Inflammatory macrophage treated with lipopolysaccharide for 4 hours (primary cell): ENCODE measurements at places on chromosomes 16 and 17.

DNA sequence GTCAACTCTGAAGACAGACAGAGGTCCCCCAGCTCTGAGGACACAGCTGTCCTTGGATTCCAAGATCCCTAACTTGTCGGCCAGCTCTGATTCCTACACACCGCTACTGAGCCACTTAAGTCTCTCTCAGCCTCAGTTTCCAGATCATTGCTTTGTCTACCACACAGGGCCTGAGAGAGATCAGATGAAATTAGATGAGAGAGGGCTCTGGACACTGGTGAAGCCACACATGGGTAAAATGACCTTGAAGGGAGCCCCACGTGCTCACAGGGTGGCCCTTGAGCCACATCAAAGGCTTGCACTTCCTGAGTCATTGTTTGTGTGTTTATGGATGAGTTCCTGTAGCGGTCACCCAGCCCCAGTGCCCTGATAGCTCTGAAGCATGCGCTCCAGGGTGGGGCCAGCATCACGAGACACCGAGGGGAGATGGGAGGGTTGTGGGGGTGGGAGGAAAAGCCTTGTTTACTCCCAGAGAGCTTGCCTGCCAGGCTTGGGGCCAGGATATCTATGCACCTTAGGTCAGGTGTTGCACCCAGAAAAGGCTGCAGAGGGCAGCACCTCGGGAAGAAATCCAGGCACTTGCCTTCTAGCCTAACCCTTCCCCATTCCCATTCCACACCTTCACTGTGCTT is 32.7 kb upstream of the SLC6A2 start:
- DNase-seq, result no peak

GRCh38 chr16:15484662-15485061 is 50.3 kb downstream of the BMERB1 start:
- no peak for DNase-seq

DNA sequence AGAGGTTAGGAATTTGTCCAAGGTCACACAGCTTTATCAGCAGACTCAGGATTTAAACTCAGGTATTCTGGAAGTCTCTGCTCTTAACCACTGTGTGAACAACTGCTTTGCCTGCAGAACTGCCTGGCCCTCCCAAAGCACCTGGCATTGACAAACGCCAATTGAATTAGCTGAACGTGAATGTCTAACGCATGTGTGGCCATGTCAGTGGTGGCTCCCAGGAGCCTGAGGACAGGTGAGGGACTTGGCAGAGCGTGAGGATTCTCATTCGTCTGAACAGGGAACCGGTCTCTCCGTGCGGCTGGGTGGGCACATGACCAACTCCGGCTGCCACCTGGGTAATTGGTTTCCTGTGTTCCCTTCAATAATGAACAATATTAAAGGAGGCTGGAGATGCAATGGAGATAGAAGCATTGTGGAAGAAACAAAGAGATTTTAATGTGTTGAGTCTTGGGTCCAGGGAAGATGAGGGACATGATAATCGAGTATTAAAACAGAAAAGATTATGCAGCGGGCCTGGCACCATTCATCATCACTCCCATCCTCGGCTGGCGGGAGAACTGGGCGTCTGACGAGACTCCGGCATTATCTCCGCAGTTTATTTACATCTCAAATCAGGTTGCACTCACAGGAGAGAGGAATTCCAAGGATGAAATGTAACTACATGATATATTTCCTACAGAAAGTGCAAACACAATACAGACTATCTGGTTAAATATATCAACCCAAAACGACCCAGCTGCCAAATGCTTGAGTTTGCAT is 113.5 kb downstream of the NPIPB5 start:
- DNase-seq, result no peak

- peak; percentile 74 for DNase-seq
These were observed 36.1 kb downstream of the RNF112 start for GRCh38 chr17:19447085-19447583.

- no peak for DNase-seq
These were observed 251.5 kb downstream of the CA10 start for GRCh38 chr17:51907041-51907440.

DNA sequence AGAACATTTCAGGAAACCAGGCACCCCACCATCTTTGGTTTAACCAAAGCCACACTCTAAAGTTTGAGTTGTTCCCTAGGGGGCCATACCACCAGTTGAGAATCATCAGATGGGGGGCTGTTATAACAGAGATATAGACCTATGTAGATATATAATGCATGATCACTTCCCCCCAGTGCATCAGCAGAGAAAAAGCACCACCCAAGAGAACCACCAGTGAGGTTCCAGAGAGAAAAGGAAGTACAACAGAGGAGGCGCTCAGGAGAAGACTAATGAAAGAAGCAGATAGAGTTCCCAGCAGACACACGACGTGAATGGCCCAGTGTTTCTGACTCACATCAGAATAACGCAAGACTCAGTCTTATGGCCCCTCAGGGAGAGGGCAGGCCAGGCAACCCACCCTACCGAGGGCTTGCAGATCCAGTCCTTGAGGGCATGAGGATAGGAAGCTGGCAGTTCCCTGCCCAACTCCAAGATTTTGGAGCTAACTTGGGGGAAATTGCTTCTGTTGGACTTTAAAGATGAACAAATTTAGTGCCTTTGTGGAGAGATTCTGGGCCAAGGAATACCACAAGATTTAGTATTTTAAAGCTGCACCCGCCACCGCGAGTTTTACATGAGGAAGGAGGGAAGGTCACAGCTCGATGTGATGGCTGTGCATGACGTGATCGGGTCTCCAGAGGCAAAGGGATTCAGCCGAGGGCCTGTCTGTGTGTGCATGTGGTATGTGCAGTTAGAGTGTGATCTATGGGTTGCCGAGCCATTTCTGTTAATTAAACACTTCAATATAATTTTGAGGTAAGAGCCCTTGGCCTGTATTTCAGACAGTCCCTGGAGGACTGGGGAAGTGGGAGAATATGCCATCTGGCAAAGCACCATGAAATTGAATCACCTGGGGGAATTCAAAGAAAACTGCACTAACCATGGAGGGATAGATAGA is 53.1 kb downstream of the AIPL1 start:
- DNase-seq, result no peak

DNA sequence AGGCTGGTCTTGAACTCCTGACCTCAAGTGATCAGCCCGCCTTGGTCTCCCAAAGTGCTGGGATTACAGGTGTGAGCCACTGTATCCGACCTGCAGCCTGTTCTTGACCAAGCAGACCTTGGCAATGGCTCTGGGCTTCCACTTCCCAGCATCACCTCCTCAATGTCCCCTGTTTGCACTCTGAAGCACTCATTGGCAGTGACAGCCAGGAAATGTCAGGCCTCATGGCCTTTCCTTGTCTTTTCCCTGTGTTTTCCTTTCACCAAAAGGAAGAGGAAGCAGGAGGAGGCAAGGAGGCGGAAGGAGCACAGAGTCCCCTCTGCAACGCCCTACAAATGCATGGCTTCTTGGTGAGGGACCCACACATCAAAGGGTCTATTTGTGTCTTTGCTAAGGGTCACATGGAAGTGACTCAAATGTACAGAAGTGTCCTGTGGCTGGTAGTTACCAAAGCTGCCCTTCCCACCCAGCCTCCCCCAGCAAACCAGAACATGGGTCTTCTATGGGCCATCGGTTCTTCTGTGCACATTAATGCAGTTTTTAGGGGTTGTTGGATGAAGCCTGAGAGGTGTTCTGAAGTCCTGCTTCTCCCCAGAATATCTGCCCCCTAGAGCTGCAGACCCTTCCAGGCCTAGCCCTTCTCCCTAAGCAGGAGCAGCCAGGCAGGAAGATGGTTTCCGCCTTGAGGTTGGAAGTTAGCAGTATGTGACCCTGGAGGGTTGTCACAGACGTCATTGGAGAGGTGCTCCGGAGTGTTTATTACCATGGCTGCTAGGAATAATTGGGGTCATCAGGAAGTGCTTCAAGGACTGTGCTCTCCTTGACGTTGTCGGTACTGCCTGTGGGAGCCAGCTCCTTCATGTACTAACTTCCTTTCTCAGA is 60.8 kb downstream of the WIPI1 start:
- peak; percentile 11 for DNase-seq

- DNase-seq, result no peak
These were observed 31.8 kb downstream of the TPSG1 start for GRCh38 chr16:1193143-1193824.

DNA sequence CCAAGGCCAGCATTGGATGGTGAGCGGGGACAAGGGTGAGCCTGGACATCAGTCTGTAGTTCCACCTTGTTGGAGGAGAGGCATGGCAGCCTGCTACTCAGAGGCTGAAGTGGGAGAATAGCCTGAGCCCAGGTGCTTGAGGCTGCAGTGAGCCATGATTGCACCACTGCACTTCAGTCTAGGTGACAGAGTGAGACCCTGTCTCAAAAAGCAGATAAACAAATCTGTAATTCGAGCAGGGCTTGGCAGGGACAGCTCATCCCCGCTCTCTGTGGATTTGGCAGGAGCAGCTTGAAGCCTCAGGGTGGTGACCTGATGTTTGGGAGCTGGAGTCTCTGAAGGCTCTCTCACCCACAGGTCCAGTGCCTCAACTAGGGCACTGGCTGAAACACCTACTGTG is 38.6 kb upstream of the ZCCHC14 start:
- no peak for DNase-seq

- DNase-seq, result peak; percentile 87
These were observed 13.5 kb upstream of the ITGB3 start for GRCh38 chr17:47239967-47240651.

DNA sequence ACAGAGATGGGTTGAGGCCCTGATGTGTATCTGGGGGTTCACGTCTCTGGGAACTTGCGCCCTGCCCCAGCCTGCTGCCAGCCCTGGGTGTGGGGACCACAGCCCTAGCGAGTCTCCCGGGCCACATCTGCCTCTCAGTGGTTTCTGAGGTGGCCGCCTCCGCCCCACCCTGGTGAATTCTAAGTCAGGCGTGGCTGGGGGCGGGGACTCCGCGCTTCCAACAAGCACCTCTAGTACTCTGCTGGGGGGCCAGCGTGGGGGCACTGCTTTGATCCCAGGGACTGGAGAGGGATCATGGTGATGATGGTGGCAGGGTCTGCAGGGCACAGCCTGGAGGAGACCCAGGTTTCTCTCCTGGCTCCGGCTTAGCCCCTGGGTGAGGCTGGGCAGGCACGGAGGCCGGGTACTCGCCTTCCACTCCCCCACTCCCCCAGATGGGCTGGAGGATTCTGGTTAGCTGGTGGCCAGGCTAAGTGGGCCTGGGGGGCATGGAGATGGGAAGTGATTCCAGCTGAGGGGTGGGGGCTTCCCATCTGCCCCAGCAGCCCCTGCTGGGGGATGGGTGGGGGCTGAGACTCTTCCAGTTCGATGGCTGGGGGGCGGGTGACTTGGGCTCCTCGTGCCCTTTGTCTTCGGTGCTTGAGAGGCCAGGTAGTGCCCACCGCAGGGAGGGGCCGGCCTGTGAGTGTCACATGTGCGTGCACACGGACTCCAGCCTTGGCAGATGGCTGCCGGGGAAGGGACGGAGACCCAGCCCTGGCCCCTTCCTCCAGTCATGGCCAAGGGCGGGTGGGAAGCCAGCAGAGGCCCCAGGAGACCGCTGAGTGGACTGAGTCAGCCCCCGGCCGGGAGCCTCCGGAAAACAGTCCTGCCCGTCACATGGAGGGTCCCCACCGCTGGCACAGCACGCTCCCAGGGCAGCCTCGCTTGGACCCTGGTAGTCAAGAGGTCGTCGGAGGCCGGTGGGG is 3.9 kb downstream of the GLIS2 start:
- DNase-seq, result no peak

GRCh38 chr17:82583720-82584234 is 64.2 kb downstream of the FOXK2 start:
- peak; percentile 82 for DNase-seq

GRCh38 chr16:46961373-46962353 is 11.8 kb downstream of the DNAJA2 start:
- DNase-seq, result peak; percentile 75

DNA sequence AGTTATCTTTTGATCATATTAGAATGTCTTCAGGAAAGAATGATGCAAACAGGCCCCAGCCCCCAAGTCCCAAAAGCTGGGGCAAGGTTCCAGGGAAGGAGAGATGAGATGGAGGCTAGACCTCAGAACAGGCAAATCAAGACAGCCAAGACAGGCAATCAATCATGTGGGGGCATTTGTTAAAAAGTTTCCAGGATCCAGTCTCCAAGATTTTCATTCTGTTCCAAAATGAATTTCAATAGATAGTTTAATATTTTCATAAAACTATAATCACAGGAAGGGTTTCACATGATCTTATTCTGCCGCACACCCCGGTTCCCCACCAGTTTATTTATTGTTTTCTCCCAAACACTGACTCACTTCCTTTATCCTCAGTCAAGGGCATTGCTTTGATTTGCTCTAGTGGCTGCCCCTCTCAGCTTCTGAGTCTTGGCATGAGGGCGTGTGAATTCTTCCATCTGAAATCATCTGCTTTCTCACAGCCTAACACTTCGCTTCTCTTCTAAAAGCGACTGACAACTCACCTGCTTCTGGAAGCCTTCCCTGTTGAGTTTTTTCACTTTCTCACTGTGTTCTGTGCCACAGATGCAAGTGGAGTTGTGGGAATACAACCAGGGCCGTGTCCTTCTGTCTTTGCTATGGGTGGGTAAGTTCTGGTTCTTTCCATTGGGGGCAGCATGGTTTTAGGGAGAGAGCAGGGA is 12.2 kb upstream of the TERF2 start:
- DNase-seq, result peak; percentile 36

GRCh38 chr17:72357764-72358365 is 237.0 kb downstream of the SOX9 start:
- DNase-seq, result no peak

DNA sequence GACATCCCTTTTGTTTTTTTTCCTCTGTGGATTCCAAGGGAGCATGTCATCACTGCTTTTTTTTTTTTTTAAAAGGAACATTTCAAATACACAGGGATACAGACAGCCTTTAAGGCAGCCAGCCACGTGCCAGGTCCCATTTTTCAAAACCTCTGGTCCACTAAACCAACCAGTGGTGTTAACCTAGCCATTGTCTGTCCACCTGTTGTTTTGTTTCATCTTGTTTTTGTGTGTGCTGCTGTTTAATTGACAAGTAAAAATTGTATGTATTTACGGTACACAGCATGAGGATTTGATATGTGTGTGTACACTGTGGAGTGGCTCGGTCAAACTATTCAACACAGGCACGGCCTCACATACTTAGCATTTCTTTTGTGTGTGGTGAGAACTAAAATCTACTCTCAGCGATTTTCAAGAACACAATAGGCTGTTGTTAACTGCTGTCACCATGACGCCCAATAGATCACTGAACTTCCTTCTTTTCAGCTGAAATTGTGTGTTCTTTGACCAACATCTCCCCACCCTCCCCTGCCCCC is 19.2 kb downstream of the TMEM114 start:
- DNase-seq, result peak; percentile 54

GRCh38 chr17:57540596-57540995 is 204.5 kb downstream of the CCDC182 start:
- DNase-seq, result no peak

GRCh38 chr17:8947201-8947600 is 18.3 kb downstream of the PIK3R5 start:
- DNase-seq, result peak; percentile 82

GRCh38 chr17:54941285-54941684 is 27.2 kb downstream of the COX11 start:
- no peak for DNase-seq

GRCh38 chr17:8369944-8370343 is 6.6 kb downstream of the KRABD2 start:
- DNase-seq, result peak; percentile 78

DNA sequence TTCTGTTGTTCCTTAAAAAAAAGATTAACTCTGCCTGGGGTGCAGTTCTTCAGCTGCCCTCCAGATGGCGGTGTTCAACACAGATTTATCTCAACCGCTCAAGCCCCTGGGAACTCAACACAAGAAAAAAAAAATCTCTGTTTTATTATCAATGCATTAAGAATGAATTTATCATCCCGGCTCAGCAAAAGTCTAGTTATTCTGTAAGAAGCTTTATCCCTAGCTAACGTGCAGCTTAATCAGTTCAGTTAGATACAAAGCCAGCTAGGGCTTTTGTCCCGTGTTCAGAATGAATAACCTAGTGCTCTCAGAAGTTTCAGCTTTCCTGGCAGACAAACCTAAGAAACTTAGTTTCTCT is 475.9 kb upstream of the CCL2 start:
- DNase-seq, result peak; percentile 43
